ENCODE measurements at places on chromosomes 3 and 15.

DNA sequence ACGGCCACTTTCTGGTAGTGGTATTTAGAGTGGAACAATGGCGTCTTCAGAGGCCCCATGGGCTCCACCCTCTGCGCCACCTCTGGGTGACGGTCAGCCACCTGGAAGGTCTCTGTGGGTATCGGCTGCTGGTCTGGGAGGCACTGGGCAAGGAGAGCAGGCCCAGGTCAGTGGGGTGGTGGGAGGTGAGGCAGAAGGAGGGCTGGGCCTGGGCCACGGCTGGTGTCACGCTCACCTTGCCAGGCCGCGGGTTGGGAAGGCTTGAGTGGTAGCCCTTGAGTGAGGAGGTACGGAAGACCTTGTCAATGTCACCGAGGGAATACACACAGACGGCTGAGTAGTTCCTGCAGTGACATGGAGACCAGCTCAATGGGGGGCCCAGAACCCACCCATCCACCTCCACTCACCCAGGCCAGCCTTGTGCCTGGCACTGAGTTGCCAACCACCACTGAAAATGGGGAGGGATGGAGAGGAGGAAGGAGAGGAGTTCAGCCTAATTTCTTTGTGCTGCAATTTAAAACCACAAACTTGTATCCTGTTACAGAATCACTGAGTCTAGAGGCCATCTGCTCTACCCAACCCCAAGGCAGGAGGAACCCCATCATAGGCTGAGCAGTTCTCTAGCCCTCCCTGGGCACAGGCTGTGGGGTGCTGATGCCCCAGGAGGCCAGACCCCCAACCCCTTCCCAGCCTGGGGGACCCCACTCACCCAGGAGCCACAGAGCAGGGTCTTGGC is 19.0 kb downstream of the SEMA7A start:
- DNase-seq = no peak

DNA sequence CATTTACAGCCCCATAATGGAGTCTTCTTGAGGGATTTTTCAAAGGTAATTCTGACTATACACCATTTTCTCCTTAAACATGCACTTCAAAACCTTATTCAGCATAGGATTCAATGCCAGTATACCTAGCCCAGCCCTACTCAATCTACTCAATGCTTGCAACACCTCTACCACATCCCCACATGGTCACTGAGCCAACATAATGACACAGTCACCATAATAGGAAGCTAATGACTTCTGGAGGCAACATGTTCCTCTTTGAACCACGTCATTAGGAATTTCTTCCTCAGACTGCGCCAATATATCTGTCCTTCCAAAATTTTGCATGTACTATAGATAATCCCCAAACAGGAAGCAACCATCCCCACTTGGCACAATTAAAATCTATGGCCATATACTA is 153.9 kb upstream of the SETMAR start:
- DNase-seq = no peak

DNA sequence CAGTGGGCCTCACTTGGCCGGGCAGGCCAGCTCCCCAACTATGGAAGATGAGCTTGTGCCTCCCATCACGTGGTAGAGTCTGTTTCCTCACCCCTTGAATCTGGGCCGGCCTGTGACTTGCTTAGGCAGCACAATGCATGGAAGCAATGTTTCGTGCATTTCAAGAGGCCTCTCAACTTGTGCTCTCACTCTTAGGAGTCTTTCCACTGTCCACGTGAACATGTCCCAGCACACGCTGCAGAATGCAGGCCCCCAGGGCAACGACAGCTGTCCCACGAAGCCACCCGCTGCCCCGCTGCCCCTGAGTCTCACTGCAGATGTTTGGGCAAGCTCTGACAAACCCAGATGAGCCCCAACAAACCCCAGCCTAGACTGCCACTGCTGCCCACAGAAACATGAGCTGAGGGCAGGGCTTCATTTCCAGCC is 27.2 kb upstream of the SLC41A3 start:
- no peak for DNase-seq

GRCh38 chr3:169813278-169813677 is 574 bp upstream of the LRRC34 start:
- no peak for DNase-seq

- no peak for DNase-seq
Observed at GRCh38 chr3:18035641-18036449, 293.4 kb upstream of the TBC1D5 start.

GRCh38 chr3:24679429-24679828 is 184.8 kb upstream of the THRB start:
- no peak for DNase-seq

DNA sequence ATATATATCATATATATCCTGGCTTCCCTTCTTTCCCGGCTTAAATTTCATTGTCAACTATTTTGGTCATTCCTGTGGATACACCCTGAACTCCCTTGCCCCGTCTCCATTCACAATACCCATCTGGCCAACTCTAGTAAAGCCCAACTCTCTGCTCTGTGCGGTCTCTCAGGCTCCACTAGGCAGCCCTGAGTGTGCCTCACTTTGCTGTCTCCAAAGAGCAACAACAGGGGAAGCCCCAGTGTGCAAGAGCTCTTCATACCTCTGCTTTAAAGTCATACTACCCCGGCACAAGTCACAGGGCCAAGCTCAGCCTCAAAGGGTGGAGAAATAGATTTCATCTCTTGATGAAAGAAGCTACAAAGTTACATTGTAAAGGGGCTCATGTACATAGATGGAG is 18.9 kb upstream of the FEM1B start:
- DNase-seq = no peak

DNA sequence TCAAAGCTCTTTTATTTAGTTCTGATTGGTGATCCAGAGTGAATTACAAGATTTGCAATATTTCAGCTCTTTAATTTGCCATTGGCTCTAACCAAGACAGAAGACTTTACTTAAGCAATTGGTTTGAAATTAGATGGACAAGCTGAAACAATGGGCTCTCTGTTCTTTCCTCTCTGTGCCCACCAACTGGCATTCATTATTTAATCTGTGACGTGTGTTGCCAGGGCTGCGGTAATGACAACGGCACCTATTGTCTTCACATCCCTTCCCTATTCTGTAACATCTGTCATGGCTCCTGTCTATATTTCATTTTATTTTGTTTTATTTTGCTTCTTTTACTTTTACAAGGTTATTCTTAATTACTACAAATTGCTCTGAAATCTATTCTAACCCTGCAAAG is 33.9 kb downstream of the PLD1 start:
- no peak for DNase-seq

GRCh38 chr15:89707577-89707976 is 17.0 kb downstream of the WDR93 start:
- no peak for DNase-seq

GRCh38 chr3:7793786-7794185 is 707.8 kb upstream of the LMCD1 start:
- DNase-seq = no peak

DNA sequence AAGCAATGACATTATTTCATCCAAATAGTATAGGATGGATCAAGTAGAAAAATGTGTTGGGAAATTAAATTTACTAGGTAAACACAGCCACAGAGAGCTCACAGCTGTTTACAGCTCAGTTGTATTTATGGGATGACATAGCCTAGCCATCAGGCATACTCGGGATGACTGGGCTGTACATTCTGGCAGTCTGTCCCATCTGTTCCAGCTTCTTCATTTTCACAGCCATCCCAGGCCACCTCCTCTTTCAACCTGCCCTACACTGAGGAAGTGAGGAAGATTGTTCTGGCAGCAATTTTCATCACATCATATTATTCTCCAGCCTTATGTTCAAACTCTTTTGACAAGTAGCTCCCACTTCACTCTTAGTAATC is 98.4 kb upstream of the PFN2 start:
- DNase-seq = no peak

GRCh38 chr3:131142580-131142979 is 115.9 kb downstream of the NEK11 start:
- no peak for DNase-seq

GRCh38 chr3:190941694-190942260 is 79.3 kb upstream of the GMNC start:
- DNase-seq = no peak

GRCh38 chr3:47225310-47225906 is 57.2 kb downstream of the KIF9 start:
- no peak for DNase-seq

DNA sequence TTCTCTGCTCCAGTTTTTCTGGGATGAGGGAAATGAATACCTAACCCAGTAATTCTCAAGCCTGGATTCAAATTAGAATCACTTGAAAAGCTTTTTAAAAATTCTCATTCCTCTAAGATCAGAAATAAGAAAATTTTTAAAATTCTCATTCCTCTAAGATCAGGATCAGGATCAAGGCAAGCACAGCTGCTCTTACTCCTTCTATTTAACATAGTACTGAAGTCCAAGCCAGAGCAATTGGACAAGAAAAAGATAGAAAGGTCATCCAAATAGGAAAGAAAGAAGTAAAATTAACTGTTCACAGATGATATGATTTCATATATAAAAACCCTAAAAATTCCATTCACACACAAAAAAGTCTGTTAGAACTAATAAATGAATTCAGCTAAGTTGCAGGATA is 24.2 kb upstream of the CLRN1 start:
- no peak for DNase-seq

- DNase-seq = no peak
Observed at GRCh38 chr15:40964006-40964405, 10.7 kb downstream of the CHAC1 start.

DNA sequence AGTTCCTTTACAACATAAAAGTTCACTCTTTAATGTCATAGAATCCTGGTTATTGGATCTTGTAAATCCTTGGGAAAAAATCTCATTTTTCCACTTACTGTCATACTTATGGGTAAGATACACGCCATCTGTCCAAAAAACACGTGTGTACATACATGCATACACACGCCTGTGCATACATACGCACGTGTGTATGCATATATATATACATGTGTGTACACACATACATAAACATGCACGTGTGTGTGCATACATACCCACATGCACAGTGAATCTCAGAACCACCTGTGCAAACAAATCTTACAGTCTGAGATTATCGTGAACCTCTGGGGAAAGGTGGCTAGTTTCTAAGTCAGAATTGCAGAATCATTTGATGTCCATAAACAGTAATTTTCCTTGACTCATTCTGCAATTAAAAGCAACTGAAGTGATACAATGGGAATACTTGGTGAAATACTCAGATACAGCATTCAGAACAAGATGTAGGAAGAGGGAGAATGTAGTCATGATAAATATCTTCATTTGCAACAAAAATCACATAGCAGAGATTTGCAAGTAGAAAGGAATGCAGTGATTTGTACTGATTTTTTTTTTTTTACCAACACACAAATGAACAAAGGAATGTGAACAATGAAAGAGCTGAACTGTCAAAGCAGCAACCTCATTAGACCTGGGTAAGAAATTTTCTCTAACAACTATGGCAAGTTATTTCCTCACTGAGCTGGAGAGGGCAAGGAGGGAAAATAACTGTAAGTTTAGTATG is 160.6 kb upstream of the POU1F1 start:
- no peak for DNase-seq

- no peak for DNase-seq
Observed at GRCh38 chr3:137768361-137769321, 4.5 kb downstream of the SOX14 start.

DNA sequence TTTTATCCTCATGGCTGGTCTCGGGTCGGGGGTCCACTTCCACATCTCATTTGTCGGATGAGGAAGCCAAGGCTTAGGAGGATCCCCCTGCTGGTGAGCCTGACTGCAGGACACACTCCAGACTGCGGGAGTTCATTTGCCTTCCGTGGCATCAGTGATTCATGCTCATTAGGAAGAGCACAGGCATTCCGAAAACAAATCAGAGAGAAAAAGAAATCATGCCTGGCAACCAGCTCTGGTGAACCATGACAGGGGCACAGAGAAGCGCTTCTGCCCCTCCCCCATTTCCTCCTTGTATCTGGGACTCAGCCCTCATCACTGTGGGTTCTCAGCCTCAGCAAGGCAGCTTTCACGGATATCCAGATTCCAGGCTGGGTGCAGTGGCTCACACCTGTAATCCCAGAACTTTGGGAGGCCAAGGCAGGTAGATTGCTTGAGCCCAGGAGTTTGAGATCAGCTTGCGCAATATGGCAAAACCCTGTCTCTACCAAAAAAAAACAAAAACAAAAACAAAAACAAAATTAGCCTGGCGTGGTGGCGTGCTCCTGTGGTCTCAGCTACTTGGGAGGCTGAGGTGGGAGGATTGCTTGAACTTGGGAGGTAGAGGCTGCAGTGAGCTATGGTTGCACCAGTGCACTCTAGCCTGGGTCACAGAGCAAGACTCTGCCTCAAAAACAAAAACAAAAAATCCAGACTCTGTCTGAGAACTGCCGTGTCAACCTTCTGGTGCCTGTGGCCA is 28.4 kb downstream of the IRAK2 start:
- no peak for DNase-seq

- DNase-seq = no peak
Observed at GRCh38 chr3:26118165-26118564, 328.3 kb downstream of the OXSM start.

- no peak for DNase-seq
Observed at GRCh38 chr3:126339466-126339865, 17.7 kb downstream of the KLF15 start.

DNA sequence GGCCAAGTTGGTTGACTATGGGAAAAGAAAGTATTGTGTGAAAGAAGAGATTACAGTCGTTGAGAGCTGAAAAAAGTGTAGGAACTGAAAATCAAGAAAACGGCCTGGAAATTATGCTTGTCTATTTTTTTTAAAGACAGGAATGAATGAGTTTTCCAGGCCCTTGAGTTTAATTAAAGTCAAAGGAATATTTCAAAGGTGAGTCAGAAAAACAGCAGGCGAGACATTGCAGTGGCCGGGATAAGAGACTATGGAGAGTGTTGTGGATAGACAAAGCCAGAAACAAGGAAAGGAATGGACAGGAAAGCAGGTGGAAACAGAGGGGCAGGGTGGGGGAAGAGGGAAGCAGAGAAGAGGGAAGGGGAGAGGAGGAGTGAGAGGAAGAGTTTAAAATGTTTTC is 275.1 kb upstream of the LRTM1 start:
- DNase-seq = no peak

DNA sequence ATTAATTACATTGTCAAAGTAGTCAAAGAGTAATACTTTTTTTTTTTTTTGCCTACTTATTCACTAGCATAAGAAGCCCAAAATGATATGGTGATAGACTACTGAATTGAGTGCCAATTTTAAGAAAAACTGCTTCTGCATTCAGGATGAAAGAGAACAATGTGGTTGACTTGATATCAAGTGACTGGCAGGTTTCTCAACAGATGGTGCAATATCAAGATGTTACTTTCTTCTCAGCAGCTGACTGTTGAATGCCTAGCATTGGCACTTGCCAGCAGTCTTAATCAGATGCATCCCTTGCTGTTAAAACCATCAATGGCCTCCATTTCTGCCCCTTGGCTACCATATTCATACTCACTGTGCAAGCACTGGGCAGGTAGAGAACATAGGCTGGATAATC is 863.2 kb downstream of the GBE1 start:
- no peak for DNase-seq

GRCh38 chr15:63288778-63289378 is 11.5 kb downstream of the APH1B start:
- no peak for DNase-seq

- DNase-seq = no peak
Observed at GRCh38 chr3:18127174-18127858, 297.8 kb downstream of the SATB1 start.

DNA sequence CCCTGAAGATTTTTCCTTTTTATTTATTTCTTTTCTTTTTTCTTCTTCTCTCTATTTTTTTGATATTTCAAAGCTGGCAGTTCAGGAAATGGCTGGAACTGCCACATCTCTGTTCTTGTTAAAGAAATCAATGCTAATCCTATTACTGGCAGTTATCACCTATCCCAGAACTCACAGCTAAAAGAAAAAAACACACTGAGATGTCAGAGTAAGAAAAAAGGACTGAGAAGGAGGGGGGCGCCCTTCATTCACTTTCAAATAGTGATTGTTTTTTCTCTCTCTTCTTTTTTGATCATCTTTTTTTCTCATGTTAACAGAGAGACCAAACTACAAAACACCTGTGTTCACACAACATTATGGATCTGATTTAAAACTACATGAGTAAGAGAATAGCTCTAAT is 337.1 kb downstream of the IL20RB start:
- DNase-seq = no peak
